Naive thymus-derived CD8-positive, alpha-beta T cell (primary cell): ENCODE measurements at places on chromosomes 1 and 21. TPM values are rescaled to one million over a fixed set of nuclear protein-coding genes. Genes with fewer than 3 reads are reported as not detected.

- peaks cover 16% of the 10 kb centered on the region for H3K27me3 ChIP-seq
- no peak overlapping the region for H3K4me3 ChIP-seq
- peaks cover 2% of the 10 kb centered on the region for H3K4me1 ChIP-seq
- no peak for DNase-seq
- no peaks in the 10 kb centered on the region for H3K36me3 ChIP-seq
These were observed 46.2 kb upstream of the ZC3H11B start for GRCh38 chr1:219659005-219659600.

DNA sequence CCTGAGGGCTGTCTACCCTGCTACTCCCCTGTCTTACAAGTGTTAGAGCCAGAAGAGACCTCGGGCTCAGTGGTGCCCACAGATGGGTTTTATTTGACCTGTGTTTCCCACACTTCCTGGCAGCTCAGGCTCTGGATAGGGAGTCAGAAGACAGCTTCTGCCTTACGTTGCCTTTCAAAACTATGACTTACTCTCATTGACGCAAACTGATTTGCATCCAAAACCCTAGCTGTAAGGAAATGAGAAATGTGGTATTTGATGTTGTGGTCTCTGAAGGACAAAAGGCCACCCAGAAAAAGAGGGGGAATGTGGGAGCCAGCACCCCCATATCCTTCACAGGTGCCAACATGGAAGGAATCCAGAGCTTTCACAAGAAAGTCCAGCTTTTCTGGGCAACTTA lies 180.2 kb downstream of the ATG4C start:
- no peaks in the 10 kb centered on the region for H3K36me3 ChIP-seq
- DNase-seq: no peak
- no peak overlapping the region for H3K27ac ChIP-seq
- no peaks in the 10 kb centered on the region for H3K4me1 ChIP-seq

GRCh38 chr1:214318356-214318755 lies 37.4 kb downstream of the SMYD2 start:
- DNase-seq: no peak
- no peaks in the 10 kb centered on the region for H3K27me3 ChIP-seq
- H3K4me3 ChIP-seq: no peak overlapping the region
- no peak overlapping the region for H3K27ac ChIP-seq

DNA sequence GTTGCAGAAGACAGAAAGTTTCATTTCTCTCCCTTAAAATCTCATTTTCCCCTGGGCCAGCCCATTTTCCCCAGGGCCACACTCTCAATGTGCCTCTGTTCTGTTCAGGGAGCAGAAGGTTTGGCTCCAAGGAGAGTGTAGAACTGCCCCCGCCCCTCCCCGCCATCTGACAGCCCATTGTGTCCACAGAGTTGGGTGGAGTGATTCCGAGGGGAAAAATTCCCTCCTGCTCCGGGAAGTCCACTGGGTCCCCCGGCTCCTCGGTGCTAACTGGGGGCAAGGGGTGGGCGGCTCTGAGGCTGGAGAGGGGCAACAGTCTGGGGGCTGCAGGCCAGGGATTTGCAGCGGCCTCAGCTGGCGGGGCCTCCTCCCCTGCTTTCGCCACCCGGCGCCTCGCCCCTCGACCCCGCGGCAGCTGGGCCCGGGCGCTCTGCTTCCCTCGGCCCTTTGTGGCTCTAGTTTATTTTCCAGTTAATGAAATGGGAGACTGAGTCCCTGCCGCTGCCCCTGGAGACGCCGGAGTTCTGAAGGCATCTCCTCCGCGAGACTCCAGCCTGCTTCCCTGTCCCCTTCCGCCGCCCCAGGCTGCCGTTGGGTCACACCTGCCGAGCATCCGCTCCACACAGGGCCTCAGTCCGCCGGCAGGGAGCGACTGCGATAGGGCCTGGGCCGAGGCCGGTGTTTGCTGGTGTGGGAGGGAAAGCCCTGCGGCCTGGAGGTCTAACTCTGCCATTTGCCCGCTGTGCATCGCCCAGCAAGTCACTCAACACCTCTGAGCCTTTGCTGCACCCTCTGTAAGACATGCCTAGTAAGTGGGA lies 14.7 kb upstream of the KIRREL1 start:
- H3K27ac ChIP-seq: no peak overlapping the region
- H3K4me3 ChIP-seq: no peak overlapping the region
- no peak for DNase-seq
- H3K27me3 ChIP-seq: peaks cover 25% of the 10 kb centered on the region

DNA sequence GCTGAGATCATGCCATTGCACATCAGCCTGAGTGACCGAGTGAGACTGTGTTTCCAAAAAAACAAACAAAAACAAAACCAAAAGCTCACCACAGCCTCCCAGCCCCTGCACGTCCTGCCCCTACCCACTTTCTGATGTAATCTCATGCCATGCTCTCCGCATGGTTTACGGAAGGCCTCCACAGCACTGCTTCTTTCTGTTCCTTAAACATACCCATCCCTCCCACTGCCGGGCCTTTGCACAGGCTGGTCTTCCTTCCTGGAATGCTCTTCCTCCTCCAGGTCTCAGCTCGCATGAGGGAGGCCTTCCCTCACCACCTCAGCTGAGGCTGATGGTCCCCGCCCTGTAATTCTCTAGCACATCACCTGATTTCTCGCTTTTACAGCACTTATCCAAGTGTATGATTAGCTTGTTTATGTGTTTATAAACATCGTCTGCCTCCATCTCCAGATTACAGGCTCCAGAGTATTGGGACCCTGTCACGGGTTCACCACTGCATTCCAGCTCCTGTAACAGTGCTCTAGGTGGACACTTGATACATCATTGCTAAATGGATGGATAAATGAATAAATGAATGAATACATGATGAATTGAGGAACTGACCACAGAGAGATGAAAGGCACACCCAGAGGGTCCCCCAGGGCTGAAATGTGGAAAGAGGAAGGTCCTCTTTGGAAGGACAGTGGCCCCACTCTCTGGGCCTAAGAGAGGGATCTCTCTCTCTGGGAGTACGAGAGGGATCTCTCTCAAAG lies 22.1 kb downstream of the TCEA3 start:
- DNase-seq: no peak
- H3K4me1 ChIP-seq: peaks cover 12% of the 10 kb centered on the region
- no peak overlapping the region for H3K27ac ChIP-seq
- H3K27me3 ChIP-seq: no peaks in the 10 kb centered on the region

GRCh38 chr1:214568328-214568727 lies 16.9 kb upstream of the PTPN14 start:
- H3K4me1 ChIP-seq: no peaks in the 10 kb centered on the region
- peaks cover 5% of the 10 kb centered on the region for H3K27me3 ChIP-seq
- DNase-seq: no peak
- no peaks in the 10 kb centered on the region for H3K36me3 ChIP-seq
- no peak overlapping the region for H3K27ac ChIP-seq

DNA sequence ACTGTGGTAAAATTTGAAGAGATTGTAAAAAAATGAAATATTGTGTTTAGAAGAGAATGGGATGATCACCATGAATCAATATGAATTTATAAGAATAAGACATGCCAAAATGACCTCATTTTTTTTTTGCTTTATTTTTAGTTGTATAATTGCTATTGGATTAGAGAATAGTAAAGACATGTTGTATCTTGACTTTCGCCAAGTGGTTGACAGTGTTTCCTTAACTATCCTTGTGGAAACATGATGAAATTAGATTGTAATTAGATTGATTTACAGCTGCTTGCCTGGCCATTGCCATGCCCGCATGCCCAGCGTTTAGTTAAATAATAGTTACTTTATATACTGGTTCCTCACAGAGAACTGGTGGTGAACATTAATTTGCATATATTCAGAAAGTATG lies 154.9 kb downstream of the MAGI3 start:
- no peak overlapping the region for H3K4me3 ChIP-seq
- no peak for DNase-seq
- no peaks in the 10 kb centered on the region for H3K4me1 ChIP-seq
- H3K27me3 ChIP-seq: peaks cover 7% of the 10 kb centered on the region
- H3K27ac ChIP-seq: no peak overlapping the region

OLFML3 gene
- total RNA-seq: 0.36 TPM

OR2T29 gene
- not detected for total RNA-seq

CITED4 gene
- total RNA-seq: 24.3 TPM

ATP1A4 gene
- not detected for total RNA-seq

KRTAP24-1 gene
- total RNA-seq: not detected

ACBD3 gene
- 33.2 TPM for total RNA-seq
